ENCODE measurements at places on chromosomes 2 and 18.

DNA sequence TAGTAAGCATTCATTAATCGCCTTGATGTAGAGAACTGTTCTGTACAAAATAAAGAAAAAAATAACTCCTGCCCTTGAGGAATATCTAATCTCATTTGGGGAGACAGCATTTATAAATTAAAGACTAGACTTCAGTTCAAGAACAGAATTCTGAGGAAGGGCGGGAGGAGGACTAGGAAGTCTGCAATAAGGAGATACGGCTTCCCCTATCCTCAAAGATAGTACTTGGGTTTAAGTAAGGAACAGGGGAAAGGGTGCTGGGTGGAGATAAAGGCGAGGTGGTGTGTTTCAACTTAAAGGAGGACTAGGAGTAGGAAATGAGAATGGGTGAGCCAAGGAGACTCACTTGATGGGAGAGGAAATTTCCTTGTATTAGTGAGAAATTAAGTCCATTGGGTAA lies 121.9 kb upstream of the MSTN start:
- peaks cover 28% of the 10 kb centered on the region for H3K4me1 ChIP-seq
- no peak overlapping the region for H3K4me3 ChIP-seq
- no peaks in the 10 kb centered on the region for H3K36me3 ChIP-seq
- no peak for DNase-seq
- no peaks in the 10 kb centered on the region for H3K27me3 ChIP-seq
- H3K27ac ChIP-seq = no peak overlapping the region

DNA sequence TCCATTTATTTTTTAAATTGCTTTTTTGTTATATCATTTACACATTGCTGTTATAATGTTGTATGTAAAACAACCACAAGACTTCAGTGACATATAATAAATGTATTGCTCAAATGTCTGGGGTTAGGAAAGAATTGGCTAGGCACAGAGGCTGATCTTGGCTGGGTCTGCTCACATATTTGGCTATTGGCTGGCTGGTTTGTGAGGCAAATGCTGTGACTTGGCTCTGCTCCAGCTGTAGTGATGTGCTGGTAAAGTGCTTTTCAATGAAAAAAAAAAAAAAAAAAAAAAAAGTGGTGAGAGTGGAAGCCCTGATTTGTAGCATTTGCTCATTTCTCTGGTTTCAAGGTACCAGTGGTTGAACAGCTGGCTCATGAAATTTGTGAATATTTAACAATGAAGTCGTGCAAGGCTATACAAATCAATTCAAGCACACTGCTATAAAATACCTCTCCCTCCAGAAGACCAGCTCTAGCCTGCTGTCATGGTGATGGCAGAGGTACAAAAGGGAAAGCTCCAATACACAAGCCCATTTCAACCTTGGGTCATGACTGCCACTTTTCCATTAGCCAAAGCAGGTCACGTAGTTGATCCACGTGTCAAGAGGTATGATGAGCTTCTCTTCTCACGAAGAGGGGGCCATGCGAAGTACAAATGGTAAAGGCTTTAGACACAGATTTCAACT lies 43.7 kb upstream of the RIT2 start:
- H3K4me1 ChIP-seq = no peaks in the 10 kb centered on the region
- no peak for DNase-seq
- no peaks in the 10 kb centered on the region for H3K36me3 ChIP-seq

- no peaks in the 10 kb centered on the region for H3K4me1 ChIP-seq
- no peaks in the 10 kb centered on the region for H3K27me3 ChIP-seq
- DNase-seq = no peak
- H3K36me3 ChIP-seq = no peaks in the 10 kb centered on the region
These were observed 3.4 kb upstream of the CYP1B1 start for GRCh38 chr2:38079116-38080052.

DNA sequence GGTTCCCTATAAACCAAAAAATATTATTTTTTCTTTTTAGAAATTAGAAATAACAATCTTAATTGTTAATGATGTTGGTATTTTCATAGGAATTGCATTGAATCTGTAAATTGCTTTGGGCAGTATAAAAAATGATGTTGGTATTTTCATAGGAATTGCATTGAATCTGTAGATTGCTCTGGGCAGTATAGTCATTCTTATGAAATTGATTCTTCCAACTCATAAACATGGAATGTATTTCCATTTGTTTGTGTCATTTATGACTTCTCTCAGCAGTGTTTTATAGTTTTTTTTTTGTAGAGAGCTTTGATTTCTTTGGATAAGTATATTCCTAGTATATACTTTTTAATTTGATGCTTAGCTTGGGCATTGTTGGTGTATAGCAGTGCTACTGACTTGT lies 82.0 kb upstream of the NT5C1B start:
- no peaks in the 10 kb centered on the region for H3K27me3 ChIP-seq
- no peaks in the 10 kb centered on the region for H3K36me3 ChIP-seq
- H3K4me3 ChIP-seq = no peak overlapping the region
- DNase-seq = no peak

GRCh38 chr2:98382086-98382485 lies 35.8 kb downstream of the CNGA3 start:
- H3K27ac ChIP-seq = no peak overlapping the region
- no peak overlapping the region for H3K4me3 ChIP-seq
- H3K27me3 ChIP-seq = no peaks in the 10 kb centered on the region
- no peak for DNase-seq
- H3K4me1 ChIP-seq = no peaks in the 10 kb centered on the region
- no peaks in the 10 kb centered on the region for H3K36me3 ChIP-seq

GRCh38 chr2:148013876-148014275 lies 6.7 kb downstream of the ORC4 start:
- no peak overlapping the region for H3K4me3 ChIP-seq
- no peaks in the 10 kb centered on the region for H3K36me3 ChIP-seq

DNA sequence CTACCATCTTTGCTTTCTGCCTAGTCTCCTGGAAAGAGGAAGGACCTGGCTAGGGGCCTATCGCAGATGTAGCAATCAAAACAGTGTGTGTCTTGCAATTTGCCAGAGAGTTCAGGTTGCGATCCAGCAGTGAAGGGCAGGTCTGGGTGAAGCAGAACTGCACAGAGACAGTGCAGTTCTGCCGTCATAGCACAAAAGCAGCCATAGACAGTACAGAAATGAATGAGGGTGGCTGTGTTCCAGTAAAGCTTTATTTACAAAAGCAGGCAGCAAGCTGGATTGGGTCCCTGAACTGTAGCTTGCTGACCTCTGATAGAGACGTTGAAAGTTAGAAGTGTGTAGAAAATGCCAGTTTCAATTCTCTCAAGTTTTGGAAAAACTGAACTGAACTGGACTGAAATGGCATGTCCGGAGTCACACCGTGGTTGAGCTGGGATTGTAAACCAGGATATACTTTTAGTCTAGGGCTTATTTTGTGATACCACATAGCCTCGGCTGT lies 186.8 kb downstream of the LTBP1 start:
- no peaks in the 10 kb centered on the region for H3K4me1 ChIP-seq
- DNase-seq = no peak
- no peak overlapping the region for H3K27ac ChIP-seq
- no peaks in the 10 kb centered on the region for H3K36me3 ChIP-seq

DNA sequence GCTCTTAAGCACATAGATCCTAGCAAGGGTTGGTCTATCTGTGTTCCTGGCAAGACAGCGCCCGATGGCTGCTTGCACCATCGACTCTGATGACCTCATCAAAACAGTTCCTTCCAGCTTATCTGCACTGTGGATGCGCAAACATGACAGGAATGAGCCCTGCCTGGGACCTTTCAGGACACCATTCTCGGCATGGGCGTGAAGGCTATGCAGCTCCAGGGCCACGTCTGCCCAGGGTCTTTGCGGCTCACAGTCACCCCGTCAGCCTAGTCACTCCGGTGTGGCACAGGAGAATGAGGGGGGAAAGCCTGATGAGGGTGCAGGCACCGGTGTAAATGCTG lies 147.8 kb upstream of the TWIST2 start:
- H3K4me1 ChIP-seq = no peaks in the 10 kb centered on the region
- no peaks in the 10 kb centered on the region for H3K36me3 ChIP-seq

DNA sequence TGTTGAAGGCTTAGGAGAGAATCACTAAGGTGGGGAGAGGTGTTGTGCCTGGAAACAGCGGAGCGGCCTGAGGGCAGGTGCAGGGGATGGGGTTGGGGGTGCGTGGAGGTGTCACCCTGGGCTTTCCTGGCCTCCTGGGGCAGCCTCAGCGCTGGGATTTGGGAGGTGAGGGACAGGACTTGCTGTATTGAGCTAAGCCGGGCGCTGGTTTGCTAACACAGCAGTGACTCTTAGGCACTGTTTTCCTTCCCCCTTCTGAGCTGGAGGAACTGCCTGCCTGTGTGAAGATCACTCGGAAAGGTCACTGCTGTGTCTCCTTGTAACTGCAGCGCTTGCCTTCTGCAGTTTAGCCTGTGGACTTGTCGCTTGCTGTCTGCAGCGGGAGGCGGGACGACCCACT lies 21.2 kb downstream of the PRELID3A start:
- H3K27ac ChIP-seq = no peak overlapping the region
- no peaks in the 10 kb centered on the region for H3K36me3 ChIP-seq
- H3K4me1 ChIP-seq = no peaks in the 10 kb centered on the region
- DNase-seq = no peak
- no peaks in the 10 kb centered on the region for H3K27me3 ChIP-seq
- no peak overlapping the region for H3K4me3 ChIP-seq

DNA sequence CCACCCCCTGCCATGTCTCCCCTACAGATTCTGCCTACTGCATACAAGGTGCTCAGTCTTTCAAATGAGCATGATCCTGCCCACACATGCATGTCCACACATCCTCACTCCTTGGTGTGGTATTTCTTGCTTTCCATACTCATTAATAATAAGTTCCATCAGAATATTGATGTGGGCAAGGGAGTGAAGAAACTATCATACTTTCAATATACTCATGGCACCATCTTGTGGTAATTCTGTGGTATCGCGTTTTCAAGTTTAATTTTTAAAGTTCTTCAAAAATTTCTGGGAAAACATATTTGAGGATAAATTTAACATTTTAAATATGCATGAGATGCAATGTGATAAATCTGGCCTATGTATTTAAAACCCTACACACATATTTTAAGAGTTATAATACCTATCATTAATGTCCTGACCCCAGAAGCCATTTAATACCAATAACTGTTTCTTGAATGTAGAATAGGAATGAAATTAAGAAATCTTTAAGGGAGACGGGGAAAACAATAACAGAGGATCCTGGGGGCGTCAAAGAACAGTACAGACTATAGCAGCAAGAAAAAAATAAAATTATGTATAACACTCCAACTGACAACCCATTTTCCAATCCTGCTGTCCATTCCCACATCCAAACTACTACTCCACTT lies 110.1 kb downstream of the ZNF385B start:
- no peaks in the 10 kb centered on the region for H3K4me1 ChIP-seq
- no peak overlapping the region for H3K27ac ChIP-seq
- no peaks in the 10 kb centered on the region for H3K36me3 ChIP-seq
- no peak overlapping the region for H3K4me3 ChIP-seq
- DNase-seq = peak; percentile 18

DNA sequence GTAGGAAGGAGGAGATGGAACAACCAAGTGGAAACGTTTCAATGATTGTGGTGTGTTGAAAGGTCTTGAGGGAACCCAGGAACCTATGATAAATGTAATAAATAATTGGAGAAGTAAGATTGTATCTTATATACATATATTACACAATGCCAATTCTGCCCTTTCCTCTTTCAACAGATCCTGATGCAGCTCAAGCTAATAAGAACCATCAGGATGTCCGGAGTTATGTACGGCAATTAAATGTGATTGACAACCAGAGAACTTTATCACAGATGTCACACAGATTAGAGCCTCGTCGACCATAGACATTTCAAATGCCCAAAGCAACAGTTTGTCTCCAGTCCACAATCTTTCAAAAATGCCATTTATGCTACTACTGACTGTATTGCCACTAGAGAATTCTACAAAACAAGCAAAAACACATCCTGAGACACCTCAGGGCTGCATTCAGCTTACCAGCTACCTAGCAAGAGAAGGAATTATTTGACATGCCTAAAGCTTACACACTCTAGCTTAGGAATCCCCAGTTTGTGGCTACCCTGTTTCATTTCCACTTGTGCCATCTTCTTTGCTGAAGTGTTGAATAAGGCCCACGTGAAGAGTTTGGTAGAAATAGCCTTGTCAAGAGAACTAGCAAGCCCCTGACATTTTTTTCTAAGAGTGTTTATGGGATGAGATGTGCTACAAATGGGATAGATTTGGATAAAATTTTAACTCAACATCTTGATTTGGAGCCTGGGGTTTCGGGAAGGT lies 24.0 kb upstream of the MAP3K20 start:
- no peak for DNase-seq
- no peaks in the 10 kb centered on the region for H3K27me3 ChIP-seq
- no peaks in the 10 kb centered on the region for H3K36me3 ChIP-seq
- no peak overlapping the region for H3K4me3 ChIP-seq
- no peak overlapping the region for H3K27ac ChIP-seq

GRCh38 chr2:197332641-197333040 lies 22.1 kb upstream of the ANKRD44 start:
- H3K4me1 ChIP-seq = no peaks in the 10 kb centered on the region
- no peak for DNase-seq
- H3K4me3 ChIP-seq = no peak overlapping the region
- no peak overlapping the region for H3K27ac ChIP-seq

Data from MM.1S (cell line).